ENCODE measurements at places on chromosomes 12 and 14.

GRCh38 chr14:23537351-23538049 lies 14.1 kb downstream of the ZFHX2 start:
- DNase-seq: no peak

DNA sequence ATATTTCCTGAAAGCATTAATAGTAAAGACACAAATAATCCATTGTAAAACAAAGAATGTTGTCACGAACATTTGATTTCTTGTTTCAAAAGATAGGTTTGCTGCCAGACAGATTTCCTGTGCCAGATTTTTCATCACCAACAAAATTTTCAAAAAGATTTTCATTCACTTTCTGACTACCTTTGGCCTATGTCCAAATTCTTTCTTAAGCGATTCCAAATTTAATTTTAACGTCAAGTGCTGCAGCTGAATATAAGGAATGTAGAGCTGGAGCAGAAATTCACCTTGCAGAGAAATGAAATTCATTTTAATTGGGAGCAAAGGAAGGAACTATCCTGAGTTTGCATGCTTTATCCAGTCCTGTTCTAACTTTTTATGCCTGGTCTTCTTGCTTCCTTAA lies 277.4 kb downstream of the CCER1 start:
- DNase-seq: no peak

DNA sequence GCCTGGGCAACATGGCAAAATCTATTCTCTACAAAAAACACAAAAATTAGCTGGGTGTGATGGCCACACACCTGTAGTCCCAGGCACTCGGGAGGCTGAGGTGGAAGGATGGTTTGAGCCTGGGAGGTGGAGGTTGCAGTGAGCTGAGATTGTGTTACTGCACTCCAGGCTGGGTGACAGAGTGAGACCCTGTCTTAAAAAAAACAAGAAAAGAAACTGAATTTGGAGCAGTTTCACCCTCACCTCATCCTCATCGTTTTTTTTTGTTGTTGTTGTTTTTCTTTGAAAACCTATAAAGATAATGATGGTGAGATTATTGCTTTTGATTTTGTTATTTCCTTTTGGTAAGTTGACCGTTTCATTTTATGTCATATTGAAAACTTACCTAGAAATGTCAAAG lies 60.7 kb downstream of the SLC38A6 start:
- DNase-seq: no peak

- DNase-seq: no peak
These were observed 237.3 kb downstream of the CCDC59 start for GRCh38 chr12:82120901-82121300.

DNA sequence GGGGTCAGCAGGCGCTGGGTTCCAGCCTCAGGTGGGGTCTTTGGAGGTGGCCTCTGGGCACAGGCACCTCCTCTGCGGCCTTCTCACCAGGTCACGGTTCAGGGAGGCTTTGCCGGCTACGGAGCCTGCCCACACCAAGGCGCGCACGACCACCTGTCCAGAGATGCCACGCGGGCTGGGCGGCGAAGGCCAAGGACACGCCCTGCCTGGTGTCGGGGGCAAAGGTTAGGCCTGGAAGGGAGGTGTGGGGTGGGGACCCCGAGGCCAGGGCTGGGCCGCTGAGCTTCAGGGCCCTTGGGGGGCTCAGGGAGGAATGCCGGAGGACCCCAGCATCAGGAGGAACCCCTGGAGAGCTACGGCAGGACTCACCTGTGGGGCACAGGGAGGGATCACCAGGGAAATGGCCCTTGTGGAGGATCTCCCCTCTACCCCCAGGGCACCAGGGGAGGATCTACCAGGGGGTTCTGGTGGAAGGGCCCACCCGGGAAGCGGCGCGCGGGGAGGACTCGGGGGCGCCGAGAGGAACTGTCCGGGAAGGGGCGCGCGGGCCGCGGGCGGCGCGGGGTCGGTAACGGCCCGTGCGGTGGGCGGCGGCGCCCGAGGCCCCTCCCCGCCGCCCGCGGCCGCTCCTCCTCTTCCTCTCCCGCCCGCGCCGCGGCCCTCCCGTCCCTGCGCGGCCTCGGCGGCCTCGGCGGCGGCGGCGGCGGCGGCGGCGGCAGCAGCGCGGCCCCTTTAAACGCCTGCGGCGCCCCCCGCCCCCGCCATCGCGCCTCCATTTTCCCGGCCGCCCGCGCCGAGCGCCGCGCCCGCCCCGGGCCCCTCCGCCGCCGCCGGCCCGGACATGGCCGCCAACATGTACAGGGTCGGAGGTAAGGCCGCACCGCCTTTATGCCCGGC lies at the start of gene MTA1:
MTA1 (plus strand) TSS at position 633 of the 897 bp plus-strand sequence; CDS start at position 842, 209 bp downstream.
- DNase-seq: no peak

Data from ovary (tissue), 10 donors.